ENCODE measurements at places on chromosomes 11 and 22.

- DNase-seq, result no peak
These were observed 52.9 kb downstream of the BARX2 start for GRCh38 chr11:129428557-129428956.

GRCh38 chr22:37343863-37344734 is 61.8 kb downstream of the CYTH4 start:
- no peak for DNase-seq

DNA sequence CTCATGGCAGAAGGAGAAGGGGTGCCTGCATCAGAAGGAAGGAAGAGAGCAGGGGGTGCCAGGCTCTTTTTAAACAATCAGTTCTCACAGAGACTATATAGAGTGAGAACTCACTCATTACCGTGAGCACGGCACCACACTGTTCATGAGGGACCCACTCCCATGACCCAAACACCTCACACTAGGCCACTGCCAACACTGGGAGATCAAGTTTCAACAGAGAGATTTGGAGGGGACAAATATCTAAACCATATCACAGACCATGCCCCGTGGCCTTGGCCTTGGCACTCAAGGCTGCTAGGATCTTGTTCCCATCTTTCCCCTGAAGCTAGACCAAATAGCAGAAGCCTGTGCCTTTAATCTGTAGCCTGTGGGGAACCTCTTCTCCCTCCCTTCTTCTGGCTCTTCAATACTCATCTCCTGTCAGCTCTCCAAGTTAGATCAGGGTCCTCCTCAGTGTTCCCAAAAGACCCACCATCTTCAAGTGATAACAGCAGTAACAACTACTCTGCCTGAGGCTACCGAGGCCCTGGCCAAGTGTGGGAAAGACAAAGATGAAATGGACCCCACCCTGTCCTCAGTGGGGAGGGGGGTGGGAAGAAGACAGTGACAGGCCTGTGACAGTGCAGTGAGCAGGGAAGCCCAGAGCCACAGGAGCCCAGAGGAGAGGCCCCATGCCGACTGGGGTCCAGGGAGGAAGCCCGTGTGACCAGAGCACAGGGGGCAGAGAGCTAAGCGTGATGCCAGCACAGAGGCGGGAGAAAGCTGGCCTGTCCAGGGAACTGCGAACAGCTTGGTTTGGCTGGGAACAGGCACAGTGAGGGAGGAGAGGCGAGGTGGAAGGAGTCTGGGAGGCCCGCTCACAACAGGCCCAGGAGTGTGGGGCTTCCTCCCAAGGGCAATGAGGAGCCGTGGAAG is 72.6 kb downstream of the MYO7A start:
- DNase-seq, result no peak

- no peak for DNase-seq
These were observed 2.6 kb downstream of the KCNC1 start for GRCh38 chr11:17736930-17737817.
